ENCODE measurements at places on chromosomes 16 and 17.

- DNase-seq, result no peak
Measured at GRCh38 chr17:36485805-36486203, 677 bp upstream of the ZNHIT3 start.

GRCh38 chr17:57488856-57489255, 232.5 kb downstream of the MSI2 start:
- no peak for DNase-seq

- no peak for DNase-seq
Measured at GRCh38 chr16:80519189-80519588, 21.6 kb upstream of the DYNLRB2 start.

GRCh38 chr17:39666601-39667261, 1.5 kb upstream of the PNMT start:
- peak; percentile 95 for DNase-seq

DNA sequence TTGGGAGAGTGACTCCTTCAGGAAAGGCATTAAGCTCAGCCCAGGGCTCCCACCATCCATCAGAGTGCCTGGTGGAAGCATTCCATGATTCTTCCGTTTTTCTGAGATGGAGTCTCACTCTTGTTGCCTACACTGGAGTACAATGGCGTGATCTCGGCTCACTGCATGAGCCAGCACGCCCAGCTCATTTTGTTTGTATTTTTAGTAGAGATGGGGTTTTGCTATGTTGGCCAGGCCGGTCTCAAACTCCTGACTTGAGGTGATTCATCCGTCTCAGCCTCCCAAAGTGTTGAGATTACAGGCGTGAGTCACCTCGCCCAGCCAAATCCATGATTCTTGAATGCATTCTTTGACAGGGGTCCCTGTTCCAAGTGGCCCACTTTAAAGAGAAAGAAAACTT, 23.1 kb downstream of the MIS12 start:
- no peak for DNase-seq
